ENCODE measurements at places on chromosomes 2 and 18.
A peak's percentile ranks its signal among the peaks of the same experiment; 100 is the strongest.

DNA sequence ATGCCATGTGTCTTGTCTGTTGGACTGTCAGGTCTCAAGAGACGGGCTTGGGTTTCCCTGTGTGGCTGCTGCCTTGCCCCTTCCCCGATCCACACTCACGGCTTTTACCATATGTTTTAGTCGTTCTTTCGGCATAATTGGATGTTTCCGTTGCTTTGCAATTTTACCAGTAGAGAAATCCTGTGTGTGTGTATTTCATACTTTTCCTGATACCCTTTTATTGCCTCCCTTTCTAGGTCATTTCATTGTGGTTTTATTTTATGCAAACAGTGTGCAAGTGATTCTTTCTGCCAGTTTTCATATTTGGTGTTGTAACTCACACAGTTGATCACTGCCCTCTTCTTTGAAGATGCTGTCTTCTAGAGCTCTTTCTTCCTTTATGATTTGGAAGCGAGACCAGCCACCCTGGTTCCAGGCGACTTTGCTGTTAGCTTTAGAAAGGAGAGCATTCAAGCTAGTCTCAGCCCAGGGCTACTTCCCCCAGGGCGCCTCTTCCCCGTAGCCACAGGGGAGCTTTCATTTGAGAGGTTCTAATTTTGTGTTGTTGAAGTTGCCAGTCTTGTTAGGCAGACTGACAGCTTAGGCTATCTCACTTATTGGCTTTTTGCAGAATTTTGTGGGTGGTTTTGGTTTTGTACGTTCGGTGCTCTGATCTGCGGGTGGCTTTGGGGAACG is 17.0 kb downstream of the SH3BP4 start:
- DNase-seq = no peak

GRCh38 chr18:78603102-78603983 is 376.3 kb upstream of the SALL3 start:
- no peak for DNase-seq

DNA sequence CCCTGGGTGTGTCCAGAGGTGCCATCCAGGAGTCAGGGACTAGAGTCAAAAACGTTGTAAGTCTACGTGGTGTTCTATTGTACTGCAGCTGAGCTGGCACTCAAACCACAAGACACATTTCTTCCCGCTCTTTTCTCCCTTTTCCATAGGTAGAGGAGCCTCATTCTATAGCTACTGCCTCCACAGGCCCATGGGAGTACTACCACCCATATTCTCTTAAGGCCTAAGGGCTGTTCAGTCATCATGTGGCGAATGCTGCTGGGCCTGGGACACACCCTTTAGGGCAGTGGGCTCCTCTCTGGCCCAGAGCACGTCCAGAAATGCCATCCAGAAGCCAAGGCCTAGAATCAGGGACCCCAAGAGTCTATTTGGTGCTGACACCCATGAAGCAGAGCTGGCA is 1271.7 kb downstream of the CNTNAP5 start:
- no peak for DNase-seq

DNA sequence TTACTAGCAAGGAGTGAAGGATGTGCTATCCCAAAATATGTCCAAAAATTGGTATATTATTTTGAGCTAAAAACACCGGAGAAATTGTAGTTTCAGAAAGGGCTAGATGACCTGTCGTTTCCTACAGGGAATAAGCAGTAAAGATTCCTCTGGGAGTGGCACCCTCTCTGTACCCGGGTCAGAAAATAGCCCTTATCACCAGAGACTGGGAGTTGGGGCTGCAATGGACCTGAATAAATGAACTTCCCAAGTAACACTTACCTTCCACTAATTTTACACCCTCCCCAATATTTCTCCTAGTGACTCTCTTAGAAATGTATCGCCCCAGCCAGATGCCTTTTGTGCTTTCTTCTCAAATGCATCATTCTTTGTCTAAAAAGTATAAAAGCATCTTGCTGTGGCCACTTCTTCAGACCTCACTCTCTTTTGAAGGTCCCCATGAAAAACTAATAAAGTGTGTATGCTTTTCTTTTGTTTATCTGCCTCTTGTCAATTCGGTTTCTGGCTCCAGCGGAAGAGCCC is 734 bp upstream of the RMC1 start:
- DNase-seq = no peak

GRCh38 chr18:70554854-70555445 is 266.1 kb downstream of the SOCS6 start:
- DNase-seq = no peak

- DNase-seq = no peak
Measured at GRCh38 chr2:191049728-191050639, 36.0 kb upstream of the STAT1 start.

DNA sequence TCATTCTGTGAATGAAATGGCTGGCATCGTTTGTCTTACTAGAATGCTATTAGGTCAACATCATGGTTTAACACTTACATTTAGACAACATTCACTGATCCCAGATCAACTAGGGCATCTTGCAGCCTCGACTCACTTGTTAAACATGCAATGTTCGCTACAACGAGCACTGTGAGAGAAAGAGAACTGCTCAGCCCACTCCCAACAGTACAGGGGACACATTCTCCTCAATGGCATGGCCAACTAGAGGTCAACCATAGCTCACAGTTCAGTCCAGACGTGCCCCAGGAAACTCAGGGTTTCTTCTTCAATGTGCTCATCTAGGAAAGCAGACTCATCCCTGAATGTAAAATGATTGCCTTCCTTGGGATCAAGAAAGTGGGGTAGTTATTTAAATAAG is 5.9 kb downstream of the WIPF1 start:
- DNase-seq = no peak

GRCh38 chr18:2537296-2537695 is 34.0 kb downstream of the METTL4 start:
- no peak for DNase-seq

DNA sequence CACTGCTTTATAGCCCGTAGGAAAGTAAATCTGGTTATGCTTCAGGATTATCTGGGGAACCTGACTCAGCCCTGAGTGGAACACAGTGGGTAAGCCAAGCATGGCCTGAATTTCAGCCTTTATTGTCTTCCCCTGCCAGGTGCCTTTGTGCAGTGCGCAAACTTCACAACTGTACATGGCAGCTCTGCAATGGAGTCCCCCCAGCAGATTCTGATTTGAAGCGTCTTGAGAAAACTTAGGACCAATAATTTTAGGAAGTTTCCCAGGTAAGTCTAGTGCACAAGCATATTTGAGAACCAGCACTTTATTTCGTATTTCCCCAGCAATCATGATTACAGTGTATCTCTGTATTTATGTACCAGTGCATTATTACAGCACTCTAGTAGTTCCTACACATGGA is 112.1 kb upstream of the ARL4C start:
- no peak for DNase-seq

GRCh38 chr18:61554946-61555361 is 221.7 kb downstream of the CDH20 start:
- no peak for DNase-seq

DNA sequence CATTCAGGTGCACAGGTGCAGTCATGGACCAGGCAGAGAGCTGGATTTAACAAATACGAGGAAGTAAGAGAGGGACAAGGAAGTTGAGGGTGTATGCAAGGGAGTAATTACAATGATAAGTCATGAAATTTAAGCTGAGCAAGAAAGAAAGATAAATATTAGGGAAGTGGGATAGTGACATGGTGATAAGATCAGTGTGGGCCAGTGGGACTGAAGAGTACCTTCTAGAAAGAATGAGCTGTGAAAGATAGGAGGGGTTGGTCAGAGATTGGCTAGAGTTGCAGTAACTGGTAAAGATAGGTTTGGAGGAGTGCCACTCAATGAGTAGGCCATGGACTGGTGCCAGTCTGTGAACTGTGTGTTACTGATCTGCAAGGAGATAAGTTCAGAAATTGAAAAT is 200.8 kb upstream of the SIX3 start:
- no peak for DNase-seq

GRCh38 chr18:53385889-53386288 is 838.6 kb downstream of the MBD2 start:
- no peak for DNase-seq

GRCh38 chr18:9184998-9185613 is 48.5 kb downstream of the ANKRD12 start:
- DNase-seq = no peak

- no peak for DNase-seq
Measured at GRCh38 chr2:177573120-177573519, 180.5 kb downstream of the AGPS start.

GRCh38 chr2:17070711-17071110 is 405.1 kb upstream of the CYRIA start:
- DNase-seq = no peak

GRCh38 chr2:122500316-122501105 is 745.1 kb downstream of the TSN start:
- DNase-seq = no peak

DNA sequence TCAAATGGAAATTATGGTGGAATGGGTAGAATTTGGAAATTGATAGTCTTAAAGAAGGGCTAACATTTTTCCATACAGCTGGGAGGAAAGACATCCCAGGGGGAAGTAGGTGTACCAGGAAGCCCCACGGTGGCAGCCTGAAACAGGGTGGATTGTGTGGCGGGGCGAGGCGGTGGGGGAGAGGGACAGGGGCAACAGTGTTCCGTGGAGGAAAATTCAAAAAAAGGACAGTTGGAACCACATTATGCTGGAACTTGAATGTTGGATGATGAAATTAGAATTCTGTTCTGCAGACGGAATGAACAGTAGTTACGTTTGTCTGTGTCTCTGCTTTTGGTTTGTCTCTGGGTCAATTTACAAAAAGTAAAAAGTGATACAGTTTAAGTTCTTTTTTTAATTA is 10.6 kb upstream of the CIB4 start:
- DNase-seq = no peak

DNA sequence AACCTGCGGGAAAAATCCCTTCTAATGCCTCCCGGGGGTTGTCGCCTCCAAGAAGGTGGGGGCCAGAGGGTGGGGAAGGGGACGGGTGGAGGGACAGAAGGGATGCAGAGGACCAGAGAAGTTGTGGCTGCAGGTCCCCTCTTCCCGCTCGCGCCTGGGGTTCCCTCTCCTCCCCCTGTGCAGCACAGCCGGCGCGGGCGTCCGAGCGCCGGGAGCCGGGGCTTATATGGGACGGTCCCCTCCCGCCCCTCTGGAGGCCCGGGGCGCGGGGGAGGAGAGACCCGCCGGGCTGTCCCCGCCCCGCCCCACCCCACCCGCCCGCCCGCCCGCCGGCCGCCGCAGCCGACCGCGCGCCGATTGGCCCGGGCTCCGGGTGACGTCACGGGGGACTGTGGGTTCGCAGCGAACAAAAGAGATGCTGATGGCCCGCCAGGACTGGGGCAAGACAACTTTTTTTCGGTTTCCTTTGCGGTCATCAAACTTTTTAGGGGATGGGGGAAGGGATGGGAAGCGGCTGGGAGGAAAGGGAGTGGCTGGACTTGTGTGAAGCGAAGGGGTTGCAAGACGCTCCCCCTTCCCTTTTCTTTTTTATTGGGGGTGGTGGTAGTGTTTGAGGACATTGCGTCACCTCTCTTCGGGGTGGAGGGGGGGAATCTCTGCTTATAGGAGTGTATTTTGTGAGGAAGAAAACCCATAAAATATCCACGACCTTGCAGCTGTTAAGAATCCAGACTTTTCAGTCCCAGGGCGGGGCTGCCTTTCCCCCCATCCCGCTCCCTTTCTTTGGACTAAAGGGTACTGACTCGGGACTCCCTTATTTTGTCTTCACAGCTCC is at the start of gene FN1:
Gene FN1, minus strand, starts transcription at position 199 of the 835 bp plus-strand sequence. CDS start 266 bp downstream, outside the sequence.
- peak; percentile 90 for DNase-seq

DNA sequence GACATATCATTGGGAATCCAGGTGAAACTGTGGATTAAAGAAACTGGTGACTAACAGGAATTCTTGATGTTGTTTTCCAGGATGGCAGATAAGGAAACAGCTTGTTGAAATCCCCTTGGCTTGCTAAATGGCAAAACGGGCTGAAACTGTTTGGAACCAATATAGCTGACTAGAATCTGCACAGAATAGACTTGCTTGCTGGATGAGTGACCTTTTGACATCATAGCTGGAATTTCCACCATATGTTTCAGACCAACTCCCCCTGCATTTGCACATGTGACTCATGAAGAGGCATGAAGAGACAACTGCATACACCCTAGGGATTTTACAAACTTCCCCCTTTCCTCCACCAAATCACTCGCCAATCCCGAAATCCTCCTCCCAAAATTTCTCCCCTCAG is 87.7 kb upstream of the LYPD1 start:
- no peak for DNase-seq

- no peak for DNase-seq
Measured at GRCh38 chr18:9771977-9772660, 64.0 kb downstream of the RAB31 start.

DNA sequence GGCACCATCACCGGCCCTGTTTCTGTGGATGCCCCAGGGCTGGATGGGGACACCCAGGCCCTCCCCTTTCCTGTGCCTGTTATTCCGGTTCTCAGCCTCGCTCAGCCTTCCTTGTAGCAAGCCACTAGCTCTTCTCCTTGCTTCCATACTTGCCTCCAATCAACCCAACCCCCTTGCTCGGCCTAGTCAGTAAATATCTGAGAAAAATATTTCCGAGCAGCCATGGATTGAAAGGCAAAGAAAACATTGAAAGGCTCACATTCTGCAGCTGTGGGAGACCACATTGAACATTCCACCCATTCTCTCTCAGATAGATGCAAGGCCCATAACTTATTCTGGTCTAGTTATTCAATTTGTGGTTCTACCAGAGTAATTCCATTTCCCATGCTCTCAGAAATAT is 114.9 kb downstream of the SPP2 start:
- DNase-seq = no peak

- DNase-seq = no peak
Measured at GRCh38 chr2:239328351-239329191, 72.2 kb downstream of the HDAC4 start.

GRCh38 chr2:24179683-24180082 is 4.8 kb downstream of the FAM228A start:
- DNase-seq = no peak

GRCh38 chr2:152624805-152625204 is 92.5 kb downstream of the PRPF40A start:
- no peak for DNase-seq

- DNase-seq = no peak
Measured at GRCh38 chr2:161901460-161901859, 172.6 kb downstream of the DPP4 start.

- DNase-seq = no peak
Measured at GRCh38 chr18:78421392-78421791, 558.2 kb upstream of the SALL3 start.

DNA sequence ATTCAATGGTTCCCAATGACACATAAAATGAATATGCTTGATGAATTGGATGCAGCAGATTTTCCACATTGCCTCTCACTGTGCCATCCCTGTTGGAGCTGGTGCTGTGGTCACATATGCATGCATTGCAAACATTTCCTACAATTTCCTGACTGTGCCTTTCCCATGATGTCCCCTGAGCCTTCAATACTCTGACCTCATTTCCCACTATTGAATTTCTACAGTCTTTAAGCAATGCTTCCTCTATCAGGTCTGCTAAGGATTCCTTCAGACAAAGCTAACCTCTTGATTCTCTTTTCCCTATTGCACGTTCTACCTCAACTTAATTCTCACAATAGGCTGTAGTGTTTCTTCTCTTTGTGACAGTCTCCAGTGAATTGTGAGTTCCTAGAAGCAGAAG is 342.5 kb upstream of the CRIM1 start:
- DNase-seq = no peak
